ENCODE measurements at places on chromosomes 5 and 9. TPM values are rescaled to one million over a fixed set of nuclear protein-coding genes. Genes with fewer than 3 reads are reported as not detected.

Gene CDHR2
- 8.0 TPM for polyA plus RNA-seq

Gene C1QTNF3
- 6.3 TPM for polyA plus RNA-seq

Gene CLIC3
- polyA plus RNA-seq: 2.1 TPM

Gene SEC16A
- polyA plus RNA-seq: 37.0 TPM

Gene GARIN3
- polyA plus RNA-seq: not detected

Gene PCDHA2
- 0.17 TPM for polyA plus RNA-seq

Gene NR6A1
- polyA plus RNA-seq: 1.2 TPM
